CMK (cell line): ENCODE measurements at places on chromosomes 11 and 22.

DNA sequence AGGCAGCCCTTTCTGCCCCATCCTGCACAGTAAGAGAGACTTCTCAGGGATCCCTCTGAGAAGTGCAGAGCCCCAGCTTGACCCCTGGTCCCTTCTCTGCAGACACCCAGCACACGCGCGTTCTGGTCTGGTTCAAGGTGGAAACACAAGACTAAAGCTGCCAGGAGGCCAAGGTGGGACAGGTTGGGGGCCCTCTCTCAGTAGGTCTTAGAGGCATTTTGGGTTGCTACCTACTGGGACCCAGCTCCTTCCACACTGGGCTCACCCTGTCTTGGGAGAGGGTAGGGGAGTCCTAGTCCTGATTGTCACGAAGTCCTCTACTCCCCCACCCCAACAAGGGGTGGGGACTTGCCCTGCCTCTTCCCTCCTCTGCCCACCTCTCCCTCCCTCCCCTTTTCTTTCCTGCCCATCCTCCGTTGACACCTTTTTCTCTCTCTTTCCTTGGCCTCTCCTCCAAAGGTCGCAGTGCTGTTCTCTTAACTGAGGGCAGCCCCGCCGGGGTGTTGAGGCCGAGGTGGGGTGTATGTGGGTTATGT lies 763 bp upstream of the SOX10 start:
- no peak for DNase-seq

DNA sequence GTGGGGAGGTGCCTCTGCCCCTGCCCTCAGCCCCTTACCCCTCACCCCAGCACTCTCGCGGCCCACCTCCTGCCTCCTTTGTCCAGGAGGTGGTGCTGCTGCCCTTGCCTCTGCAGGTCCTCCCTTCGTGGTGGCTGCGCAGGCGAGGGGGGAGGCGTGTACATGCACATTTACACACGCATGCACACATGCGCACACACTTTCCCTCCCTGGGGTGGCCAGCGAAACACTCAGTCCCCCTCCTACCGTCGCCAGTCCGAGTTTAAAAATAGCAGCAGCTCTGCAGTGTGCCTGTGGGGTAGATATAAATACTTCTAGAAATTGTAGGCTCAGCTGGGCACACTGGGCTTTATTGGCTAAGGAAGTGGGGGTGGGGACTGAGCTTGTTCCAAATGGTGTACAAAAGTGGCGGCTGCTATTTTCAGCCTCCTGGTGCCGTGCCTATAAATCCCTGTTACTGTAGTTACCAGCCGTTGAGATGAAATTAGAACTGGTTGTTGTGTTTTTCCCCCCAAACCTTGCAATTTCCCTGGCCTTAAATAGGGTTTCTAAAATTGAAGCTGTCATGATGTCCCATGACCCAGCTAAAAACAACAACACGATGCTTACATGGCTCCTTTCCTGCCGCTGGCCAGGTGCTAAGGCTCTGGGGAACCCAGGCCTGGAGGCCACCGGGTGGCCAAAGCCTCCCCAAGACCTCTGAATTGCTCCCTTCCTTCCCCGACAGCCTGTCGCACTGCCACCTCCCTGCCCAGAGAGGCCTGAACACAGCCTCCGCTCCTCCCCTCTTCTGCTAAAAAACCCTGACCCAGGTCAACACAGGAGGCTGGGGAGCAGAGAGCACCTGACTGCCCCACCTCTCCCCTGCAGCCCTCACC lies 12.4 kb downstream of the PICK1 start:
- no peak for DNase-seq

- DNase-seq, result no peak
Measured at GRCh38 chr11:121533601-121534000, 80.8 kb upstream of the SORL1-AS1 start.

DNA sequence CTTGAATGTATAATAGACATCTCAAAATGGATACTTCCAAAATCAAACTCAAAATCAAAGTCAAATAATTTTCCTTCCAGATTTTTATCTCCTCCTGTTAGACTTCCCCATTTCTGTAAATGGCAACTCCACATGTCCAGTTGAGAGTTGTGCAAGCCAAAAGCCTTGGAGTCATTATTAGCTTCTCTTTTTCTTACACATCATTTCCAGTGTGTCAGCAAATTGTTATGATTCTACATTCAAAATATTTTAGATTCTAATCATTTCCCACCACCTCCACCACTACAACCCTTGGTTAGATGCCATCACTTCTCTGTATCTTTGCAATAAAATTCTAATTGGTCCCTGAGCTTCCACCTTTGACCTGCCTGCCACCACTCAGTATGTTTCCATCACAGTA lies 155.7 kb downstream of the CNTN5 start:
- no peak for DNase-seq

- no peak for DNase-seq
Measured at GRCh38 chr11:113034576-113034975, 73.4 kb downstream of the NCAM1 start.

GRCh38 chr22:22968366-22968765 lies 80.8 kb downstream of the IGLL5 start:
- no peak for DNase-seq

DNA sequence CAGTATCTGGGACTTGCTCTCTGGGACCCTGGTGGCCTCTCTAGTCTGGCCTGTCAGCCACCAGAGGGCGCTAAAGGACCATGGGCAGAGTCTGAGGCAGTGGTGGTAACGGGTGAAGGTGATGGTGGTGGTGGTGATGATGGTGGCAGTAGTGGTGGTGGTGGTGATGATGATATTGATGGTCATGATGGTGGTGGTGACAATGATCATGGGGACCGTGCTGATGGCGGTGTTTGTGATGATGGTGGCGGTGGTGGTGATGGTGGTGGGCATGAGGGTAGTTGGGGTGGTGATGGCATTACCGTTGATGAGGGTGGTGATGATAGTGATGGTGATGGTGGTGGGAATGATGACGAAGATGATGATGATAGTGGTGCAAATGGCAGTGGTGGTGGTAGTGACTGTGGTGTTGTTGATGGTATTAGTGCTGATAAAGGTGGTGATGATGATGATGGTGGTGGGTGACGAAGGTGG lies 16.0 kb downstream of the TRPM5 start:
- no peak for DNase-seq

GRCh38 chr11:128528294-128528693 lies 59.1 kb downstream of the ETS1 start:
- no peak for DNase-seq

DNA sequence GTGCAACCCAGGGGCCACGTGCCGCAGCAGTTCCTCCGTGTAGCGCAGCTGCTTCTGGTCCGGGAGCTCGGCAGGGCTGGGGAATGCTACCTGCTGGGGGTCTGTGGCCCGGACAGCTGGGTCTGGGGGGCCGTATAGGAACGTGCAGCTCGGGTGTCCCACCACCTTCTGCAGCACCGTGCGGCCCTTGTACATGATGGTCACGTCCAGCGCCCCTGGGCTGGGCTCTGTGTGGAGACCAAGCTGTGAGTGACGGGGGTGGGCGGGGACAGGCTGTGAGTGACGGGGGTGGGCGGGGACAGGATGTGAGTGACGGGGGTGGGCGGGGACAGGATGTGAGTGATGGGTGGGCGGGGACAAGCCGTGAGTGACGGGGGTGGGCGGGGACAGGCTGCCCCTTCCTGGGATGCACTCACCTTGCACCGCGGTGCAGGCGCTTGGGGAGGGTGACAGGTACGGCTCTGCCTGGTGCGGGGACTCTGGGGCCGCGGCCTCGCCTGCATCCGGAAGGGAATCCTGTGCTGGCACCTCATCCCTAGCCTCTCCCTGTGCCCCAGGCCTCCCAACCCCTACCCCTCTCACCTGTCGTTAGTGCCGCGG lies 2.3 kb downstream of the IRF7 start:
- no peak for DNase-seq

DNA sequence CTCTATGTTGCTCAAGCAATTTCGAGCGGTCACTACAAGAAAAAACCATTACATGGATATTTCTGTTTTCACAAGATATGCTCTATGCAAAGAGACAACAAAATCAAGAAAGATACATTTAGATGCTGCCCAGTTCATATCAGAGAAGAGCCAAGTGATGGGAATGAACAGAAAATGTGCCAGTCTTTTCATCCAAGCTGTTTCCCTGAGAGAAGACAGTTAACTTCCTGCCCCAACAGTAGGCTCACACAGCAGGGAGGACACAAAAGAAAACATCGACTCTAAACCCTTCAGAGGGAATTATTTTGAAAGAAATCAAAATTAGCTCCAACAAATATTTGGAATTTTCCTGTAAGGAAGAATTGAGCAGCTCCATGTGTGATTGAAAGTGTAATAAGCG lies 11.6 kb downstream of the JAML start:
- no peak for DNase-seq

DNA sequence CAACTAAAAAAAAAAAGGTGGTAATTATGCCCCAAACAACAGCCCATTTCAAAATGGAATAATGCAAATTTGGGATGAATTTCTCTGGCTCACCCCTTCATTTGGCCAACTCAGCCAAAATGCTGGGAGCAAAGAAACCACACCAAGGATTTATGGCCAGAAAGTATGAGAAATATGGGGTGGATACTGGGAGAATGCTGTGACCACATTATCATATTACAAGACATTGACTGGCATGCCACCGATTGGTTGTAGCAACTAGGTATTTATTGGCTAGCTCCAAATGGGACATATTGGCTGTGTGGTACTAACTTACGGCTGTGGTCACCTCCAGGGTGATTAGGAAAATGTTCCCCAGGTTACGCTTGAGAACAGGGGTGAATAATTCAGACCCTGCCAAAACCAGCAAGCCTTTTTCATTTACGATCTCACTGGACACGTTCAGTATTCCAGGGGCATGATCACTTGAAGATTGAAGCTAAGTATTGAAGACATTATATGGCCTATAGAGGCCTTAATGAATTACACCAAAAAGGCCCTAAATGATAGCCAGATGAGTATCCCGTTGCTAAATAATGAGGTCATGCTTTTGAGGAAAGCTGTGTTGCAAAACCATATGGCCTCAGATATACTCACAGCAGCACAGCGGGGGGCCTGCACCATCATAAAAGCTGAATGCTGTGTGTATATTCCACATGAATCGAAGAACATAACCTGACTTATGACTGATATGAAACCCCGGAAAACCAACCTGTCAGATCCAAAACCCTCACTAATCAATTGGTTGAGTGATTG lies 3.8 kb upstream of the FDX1 start:
- no peak for DNase-seq
